ENCODE measurements at places on chromosomes 4 and X.

DNA sequence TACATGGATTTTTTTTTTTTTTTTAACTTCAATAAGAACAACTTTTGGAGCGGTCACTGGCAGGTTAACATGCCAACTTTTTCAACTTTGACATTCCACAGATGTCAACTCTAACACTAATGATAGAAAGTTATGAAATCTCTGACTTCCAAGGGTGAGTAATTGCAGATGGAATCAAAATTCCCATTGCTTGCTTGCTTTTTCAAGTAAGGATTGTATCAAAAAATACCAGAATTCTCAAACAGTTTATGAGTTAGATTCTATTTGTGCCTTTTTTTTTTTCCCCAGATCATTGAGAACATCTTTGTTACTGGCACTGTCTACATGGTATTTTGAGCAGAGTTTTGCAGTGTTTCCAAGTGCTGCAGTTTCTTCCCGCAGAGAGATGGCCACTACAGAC is 50.3 kb upstream of the OTUD4 start:
- DNase-seq = no peak

- DNase-seq = no peak
Observed at GRCh38 chr4:77012726-77013125, 63.1 kb downstream of the CCNI start.

DNA sequence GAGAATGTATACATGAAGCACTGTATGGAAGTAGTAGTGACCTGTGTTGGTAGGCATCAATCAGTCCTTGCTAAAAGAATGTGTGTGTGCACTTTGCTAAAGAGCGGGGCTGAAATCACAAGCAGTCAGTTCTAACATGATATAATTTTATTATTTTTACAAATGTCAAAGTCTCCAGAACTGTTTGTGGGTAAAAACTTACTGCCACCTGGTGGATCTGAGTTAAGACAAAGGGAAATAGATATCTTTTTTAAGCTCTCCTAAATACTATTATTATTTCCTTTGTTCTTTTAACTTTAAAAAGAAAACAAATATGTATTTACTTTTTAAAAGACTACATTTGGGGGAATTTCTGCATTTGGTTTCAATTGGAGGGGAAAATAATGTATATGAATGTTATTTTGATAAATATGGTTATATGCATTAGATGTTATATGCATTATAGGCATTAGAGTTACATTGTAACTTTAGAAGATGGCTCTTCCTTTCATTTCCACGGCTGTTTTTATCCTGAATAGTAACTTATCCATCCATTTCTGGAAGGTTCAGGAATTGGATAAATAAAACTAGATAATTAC is 7.8 kb upstream of the CLOCK start:
- DNase-seq = peak; percentile 52

DNA sequence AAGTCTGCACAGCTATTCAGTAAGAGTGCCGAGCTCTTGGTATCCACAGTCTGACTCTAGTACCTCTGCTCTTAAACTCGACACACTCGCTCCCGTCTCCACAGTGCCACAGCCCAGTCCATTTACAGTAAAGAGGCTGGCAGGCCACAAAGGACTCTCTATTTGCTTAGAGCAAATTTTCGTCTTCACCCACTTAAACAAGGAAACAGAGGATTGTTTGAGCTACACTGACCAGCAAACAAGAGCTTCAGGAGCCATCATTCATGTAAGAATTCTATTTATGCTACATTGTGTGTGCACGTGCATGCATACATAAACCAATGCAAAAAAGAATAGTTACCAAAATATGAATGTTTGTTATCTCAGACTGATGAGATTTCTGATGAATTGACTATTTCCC is 290.2 kb downstream of the USP46 start:
- no peak for DNase-seq

DNA sequence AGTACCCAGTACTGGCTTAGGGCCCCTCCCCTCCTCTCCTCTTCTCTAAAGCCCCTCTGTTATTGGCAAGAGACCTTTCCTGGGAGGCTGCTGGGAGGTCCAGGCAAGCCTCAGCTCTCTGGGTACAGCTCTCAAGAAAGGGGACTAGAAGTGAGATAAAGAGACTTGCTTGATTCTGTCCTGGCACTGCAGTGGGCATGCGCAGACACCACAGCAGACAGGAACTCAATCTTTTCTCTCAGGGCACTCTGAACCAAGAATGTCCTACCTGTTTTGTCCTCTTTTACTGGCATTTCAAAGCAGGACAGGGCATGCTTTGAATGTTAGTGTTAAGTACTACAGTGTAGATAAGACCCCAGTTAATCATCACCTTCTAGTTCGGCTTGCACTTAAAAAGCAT is 74.9 kb downstream of the NYX start:
- DNase-seq = no peak

DNA sequence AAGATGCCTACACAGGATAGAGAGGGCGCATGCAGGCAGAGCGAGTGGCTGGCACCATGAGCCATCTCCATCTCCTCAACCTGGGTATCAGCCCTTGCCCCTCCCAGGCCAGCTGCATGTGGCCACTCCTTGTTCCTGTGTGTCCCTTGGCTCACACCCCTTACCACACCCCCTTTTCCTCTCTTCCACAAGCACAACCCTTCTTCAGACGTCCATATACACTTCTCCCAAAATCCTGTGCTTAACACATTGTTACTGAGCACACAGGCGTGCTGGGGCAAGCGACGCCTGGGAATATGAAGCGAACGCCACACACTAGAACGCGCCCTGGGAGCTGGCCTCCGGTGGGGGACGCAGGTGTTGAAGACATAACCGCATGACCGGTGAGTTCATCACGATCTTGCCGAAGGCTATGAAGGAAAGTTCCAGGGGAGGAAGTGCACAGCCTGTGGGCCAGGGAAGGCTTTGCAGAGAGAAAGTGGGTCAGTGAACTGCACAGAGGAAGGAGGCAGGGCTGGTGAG is 19.1 kb upstream of the KIAA0232 start:
- DNase-seq = no peak

DNA sequence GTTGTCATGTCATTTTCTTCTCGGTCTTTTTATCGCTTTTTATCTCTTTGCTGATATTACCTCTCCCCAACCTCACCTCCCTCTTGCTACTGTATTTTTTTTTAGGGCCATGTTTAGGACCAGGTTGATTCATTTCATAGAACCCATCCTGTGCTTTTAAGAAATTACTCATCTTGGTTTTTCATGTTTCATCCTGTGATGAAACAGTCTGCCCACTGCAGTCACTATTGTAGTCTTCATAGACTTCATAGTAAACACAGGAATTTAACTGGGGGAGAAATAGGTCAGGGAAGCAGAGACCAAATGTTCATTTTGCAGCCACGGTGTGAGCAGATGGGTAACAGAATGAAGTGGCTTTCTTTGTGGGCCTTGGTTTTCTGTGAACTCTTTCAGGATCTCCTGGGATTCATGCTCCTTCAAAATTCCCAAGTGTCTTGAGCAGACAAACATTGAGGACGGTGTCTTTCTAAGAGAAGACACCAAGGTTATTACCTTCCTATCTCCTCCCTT is 161.8 kb downstream of the NAA11 start:
- no peak for DNase-seq

- no peak for DNase-seq
Observed at GRCh38 chrX:144709841-144710240, 537.5 kb upstream of the SPANXN1 start.

GRCh38 chr4:71269233-71269632 is 69.6 kb upstream of the SLC4A4 start:
- no peak for DNase-seq

DNA sequence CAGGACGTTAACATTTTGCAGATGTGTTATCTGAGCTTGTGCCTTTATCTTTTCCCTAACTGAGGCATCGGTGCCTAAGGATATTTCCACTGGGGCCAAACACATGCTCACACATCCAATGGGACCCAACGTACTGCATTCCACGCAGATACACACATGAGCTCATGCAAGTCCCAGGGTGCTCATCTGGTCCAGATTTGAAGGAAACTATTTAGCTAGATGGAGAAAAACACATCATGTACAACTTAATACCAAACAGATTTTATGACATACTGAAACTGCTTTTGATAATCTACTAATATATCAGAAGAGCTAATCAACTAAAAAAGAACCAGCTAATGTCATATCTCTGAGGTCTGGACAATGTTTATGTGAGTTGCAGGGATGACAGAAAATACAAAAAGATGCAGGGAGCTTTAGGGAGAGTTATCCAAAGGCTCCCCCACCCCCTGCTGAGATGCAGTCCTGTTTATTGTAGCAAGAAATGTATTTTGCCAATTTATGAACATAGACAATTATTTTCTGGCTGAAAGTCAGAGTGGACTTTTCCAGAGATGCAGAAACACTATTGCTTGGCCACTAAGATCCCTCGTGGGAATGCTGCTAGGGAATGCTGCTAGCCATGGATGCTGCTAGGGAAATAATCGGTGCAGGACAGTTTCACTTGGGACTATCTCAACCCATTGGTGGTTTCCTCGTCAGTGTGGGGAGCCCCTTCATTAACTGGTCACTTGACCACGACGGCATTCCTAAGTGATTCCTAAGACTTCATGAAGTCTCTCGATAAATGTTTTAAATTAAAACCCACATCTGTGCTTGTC is 172.8 kb downstream of the SMIM20 start:
- DNase-seq = no peak

DNA sequence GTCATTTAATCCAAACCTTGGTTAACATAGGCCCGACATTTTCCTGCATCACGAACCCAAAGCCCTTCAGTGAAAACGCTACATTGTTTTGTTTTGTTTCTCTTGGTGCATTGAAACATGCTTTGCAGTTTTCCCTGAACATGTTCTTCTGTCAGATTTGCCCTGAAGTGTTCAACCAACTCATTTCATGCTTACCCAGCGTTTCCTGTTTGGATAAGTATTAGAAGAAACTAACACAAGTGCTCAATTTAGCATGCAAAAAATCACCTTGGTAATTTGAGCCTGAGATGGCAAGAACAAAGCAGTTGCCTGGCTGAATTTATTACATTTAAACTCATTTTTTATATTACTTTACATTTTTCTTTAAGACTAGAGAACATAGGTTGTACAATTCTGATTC is 160.1 kb upstream of the VCX3A start:
- DNase-seq = no peak

GRCh38 chrX:43817444-43817843 is 64.8 kb downstream of the MAOB start:
- no peak for DNase-seq

All from AML-193 (cell line).